ENCODE measurements at places on chromosomes 5 and 9.

DNA sequence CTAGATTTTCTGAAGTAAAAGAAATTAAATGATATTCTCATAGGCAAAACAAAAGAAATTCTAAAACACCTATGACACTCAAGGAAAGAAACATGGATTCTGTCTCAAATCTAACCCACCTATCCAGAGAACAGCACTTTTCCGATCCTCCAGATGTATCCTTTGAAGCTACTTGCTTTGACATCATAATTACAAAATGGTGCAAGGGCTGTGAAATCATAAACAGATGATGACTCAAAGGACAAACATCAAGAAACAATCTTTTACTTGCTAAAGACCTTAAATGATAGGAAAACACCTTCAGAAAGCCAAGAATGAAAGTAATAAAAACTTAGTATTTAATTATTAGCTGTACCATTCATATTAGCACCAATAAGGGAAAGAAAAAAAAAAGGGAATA, 202.6 kb downstream of the DENND1A start:
- no peak for DNase-seq

GRCh38 chr5:172858990-172859811, 25.1 kb downstream of the ERGIC1 start:
- DNase-seq, result no peak

DNA sequence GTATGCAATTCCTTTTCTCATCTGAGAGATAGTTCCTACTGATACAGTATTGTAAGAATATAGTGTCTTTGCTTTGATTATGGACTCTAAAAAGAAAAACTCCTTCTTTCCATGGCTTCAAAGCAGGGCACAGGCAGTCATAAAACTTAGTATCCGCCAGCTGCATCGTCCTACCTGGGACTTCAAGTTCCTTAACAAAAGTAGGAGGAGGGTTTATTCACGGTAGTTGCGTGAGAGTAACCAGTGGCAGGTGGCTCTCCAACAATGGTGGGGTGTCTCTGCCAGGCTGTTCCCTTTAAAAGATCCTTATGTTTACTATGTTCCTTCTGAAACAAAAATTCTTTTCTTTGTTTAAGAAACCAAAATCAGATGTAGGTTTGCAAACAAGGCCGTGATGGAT, 173.5 kb upstream of the DMAC1 start:
- DNase-seq, result no peak

- no peak for DNase-seq
These were observed at the start of gene LCN9 for GRCh38 chr9:135662758-135663450. TSS of gene LCN9 (plus strand) at chr9:135663309. CDS start at chr9:135663322, 13 bp downstream.

DNA sequence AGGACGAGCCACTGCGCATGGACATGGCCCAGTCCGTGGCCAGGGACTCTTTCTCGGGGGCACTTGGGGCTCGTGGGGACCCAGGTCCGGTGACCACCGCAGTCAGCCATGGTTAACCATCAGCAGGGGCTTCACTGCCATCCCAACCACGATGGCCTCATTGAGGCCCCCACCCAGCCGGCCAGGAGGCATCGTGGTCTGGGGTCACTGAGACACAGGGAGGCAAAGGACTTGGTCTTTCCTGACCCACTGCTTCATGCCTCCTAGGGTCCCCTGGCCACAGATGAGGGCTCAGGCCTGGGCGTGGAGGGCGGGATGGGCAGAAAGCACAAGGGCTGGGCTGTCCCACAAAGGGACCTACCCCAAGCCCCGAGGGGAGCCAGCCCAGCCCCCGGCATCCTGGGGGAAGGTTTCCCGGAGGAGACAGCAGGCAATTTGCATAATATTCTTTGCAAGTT, 6.6 kb downstream of the NACC2 start:
- no peak for DNase-seq

DNA sequence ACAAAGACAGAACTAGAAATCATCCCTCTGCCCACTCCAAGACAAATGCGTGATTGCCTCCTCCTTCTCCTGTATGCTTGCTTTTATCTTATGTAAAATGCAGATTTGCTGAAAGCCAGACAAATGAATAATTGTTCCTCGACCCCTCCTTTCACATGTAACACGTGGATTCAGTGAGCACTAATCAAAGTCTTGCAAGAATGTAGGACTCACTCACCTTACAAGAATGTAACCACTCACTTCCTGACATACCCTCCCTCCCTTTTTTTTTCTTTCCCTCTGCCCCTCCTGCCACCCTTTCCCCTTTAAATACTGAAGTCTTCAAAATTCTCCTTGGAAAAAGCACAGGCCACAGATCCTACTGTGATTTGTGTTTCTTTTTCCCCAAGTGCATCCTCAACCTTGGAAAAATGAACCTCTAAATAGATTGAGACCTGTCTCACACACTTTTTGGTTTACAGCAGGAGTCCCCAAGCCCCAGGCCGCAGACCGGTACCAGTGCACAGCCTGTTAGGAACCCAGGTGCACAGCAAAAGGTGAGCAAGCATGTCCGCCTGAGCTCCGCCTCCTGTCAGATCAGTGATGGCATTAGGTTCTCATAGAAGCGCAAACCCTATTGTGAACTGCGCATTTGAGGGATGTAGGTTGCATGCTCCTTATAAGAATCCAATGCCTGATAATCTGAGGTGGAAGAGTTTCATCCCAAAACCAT, 29.4 kb upstream of the HSD17B3 start:
- no peak for DNase-seq

DNA sequence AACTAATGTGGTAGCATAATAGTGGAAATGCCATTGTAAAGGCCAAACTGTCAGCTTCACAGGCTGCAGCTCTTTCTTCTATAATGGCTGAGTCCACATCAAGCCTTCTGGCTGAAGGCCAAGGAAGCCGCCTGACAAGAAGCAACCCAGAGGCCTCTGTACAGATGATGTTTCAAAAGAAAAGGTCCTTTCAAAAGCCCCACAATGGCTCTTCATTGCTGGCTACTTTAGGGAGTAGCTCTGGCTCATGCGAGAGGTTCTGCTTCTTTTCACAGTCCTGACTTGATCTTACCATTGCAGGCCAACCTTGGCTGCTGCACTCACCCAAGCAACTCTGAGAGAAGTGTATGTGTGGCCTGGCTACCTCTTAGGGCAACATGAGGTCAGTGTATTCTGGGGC, 54.5 kb upstream of the EQTN start:
- DNase-seq, result no peak

DNA sequence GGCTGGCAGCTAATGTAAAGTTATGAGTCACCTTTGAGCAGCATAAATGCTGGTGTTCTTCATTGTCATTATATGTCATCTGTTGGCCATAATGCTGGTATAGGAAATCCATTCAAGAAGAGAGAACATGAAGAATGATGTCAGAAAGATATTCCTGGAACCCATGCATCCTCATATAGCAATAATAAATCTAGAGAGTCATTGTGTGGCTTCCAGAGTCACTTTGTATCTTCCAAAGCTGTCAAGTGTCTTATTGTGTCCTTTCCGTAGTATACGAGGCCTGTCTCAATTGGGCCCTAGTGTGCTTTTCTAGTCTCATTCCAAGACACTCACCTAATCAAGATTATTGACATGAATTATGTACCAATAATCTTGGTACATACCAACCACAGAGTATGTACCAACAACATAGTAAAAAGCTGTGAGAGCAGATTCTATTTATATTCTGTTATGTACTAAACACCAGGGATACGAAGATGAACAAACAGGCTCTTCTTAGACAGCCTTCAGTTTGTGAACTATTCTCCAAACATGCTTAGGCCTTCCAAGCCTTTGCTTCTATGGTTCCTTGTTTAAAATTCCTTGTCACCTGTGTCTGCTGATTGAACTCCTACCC, 110.1 kb downstream of the ERCC6L2 start:
- no peak for DNase-seq

DNA sequence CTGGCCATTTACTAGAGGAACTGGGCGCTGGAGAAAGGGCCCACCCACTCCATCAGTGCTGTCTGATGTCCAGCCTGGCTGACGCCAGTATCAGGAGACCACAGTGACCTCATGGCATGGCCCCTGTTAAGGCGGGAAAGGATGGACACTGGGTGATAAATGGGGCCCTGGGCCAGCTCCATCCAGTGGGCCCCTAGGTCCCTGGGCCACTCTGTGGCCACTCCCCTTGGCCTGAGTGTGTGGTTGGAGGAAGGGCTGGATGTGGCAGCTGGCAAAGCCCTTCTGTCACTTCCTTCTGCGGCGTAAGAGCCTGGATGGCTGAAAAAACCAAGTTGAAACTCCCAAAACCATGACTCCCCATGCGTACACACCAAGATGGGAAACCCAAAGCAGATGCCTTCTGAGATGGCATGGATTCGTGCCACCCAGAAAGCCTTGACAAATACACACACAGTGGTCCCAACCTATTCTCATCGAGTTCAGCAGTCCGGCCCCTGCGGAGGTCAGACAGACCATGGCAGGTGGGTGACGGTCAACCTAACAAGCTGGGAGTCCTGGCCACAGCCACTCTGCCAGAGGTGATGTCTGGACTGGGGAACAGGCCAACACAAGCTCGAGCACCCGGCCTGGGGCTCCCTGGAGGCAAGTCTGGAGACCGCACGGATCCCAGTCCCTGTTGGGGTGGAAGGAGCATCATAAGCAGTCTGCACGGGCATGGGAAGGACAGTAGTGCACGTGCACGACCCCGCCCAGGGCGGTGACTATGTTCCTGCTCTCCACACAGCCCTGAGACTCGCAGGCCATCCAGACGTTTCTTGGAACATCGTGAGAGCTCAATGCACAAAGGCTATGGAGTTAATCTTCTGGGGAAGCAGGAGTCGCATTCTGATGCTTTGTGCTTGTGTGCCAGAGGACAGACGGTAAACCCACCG, 45.2 kb upstream of the NOTCH1 start:
- no peak for DNase-seq

- no peak for DNase-seq
These were observed 67.9 kb downstream of the IQGAP2 start for GRCh38 chr5:76470976-76471375.

DNA sequence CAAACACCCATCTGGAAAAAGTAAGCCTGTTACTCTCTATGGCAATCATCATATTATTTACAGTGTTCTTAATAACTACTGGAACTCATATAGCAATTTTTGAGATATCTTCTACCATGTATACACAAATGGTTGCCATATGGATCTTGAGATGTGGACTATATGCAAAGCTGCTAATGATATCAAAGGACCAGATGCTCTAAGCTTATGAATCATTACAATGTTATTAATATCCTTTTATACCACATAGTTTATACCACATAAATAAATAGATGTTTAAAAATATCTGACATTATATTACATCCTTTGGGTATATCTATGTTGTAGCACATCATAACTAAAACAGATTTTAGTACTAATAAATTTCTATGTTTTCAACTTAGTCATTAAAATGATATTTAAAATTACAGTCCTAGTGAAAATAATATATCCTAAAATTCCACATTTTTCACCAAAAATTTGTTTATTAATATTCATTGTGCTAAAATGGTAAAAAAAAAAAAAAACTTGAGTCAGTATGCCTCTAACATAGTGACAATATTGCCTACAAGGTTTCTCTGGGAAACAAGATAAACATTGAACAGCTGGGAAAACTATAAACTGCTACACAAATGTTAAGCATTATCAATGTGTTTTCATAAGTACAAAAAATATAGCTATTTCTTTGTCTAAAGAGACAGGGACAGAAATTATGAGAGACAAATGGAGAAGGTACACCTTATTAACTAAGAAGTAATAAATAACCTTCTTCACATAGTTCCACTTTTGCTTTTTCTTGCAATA, 85.5 kb downstream of the DTWD2 start:
- no peak for DNase-seq

GRCh38 chr5:79685627-79686026, 4.0 kb upstream of the CMYA5 start:
- no peak for DNase-seq

DNA sequence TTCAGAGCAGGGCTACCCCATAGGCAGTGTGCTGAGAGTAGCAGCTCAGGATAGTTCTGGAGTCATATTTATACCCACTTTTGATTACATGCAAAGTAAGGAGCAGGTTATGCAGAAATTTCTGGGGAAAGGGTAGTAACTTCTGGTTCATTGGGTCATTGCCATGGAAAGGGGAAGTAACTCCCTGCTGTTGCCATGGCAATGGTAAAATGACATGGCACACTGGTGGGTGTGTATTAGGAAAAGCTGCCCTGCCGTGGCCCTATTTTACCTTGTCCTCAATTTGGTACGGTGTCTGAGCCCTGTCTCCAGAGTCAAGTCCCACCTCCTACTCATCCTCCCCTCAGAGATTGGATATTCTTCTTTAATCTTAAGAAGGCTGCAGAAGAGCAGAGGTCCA, 526.7 kb upstream of the TYRP1 start:
- DNase-seq, result no peak

GRCh38 chr9:84374013-84374412, 33.5 kb upstream of the SLC28A3 start:
- no peak for DNase-seq

GRCh38 chr5:143064676-143065075, 294.5 kb downstream of the ARHGAP26 start:
- DNase-seq, result no peak

- no peak for DNase-seq
These were observed 52.5 kb downstream of the COL27A1 start for GRCh38 chr9:114207845-114208244.

GRCh38 chr9:35703906-35704672, 14.4 kb upstream of the TPM2 start:
- DNase-seq, result no peak

DNA sequence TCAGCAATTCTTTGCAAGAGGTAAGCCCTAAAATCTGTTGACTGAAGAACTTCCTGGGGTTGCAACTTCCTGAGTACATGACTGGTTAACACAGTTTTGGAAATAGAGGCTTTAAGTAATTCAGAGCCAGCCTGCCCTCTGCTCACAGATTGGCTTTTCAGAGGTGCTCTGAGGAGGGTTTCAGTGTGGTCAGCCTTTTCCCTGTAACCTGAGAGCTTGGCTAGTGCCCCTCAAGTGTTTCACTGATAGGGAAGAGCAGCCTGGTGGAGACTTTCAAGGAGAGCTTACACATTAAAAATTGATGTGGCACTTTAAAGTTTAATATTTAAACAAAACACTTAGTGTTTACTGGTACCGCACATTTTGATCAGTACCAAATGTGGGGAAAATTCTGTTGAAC, 56.7 kb upstream of the FOXB2 start:
- no peak for DNase-seq

GRCh38 chr5:97101189-97101910, 41.1 kb downstream of the LIX1 start:
- DNase-seq, result no peak

DNA sequence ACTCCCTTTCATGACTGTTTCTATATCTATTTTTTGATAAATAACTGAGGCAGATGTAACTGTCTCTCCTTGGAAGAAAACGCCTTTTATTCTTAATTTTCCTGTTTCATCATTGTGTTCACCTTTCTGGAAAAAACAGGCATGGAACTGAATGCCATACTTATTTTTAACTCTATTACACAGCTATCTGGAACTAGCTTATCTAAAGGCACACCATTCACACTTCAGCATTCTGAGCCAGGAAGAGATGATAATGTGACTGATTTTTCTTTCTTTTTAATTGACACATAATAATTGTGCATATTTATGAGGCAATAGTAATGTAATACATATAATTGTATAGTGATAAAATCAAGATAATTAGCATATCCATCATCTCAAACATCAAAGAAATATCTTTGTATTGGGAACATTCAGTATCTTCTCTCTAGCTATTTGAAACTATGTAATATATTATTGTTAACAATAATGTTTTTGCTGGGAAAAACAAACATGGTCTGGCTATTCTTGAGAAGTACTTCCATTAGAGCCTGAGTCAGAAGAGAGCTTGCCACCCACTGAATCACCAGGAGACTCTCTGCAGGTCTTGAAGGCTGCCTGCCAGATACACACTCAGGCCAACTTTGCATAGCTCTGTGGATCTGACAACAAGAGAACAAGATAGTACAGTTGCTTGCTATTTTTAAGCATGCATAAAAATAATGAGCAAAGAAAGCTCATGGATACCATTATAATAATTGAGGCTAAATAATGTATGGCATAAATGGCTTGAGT, 501.0 kb upstream of the EDIL3 start:
- no peak for DNase-seq

- no peak for DNase-seq
These were observed 97.7 kb upstream of the ANKRD55 start for GRCh38 chr5:56330806-56331205.

All from activated T-helper 1 cell treated with anti-CD3 and anti-CD28 coated beads, Interleukin-2, amount 50 U/mL, for 16 hours (primary cell).